ENCODE measurements at places on chromosomes 6 and 20. TPM values are rescaled to one million over a fixed set of nuclear protein-coding genes. Genes with fewer than 3 reads are reported as not detected.

The SCRT2 gene
- not detected for total RNA-seq

The SLC22A3 gene
- total RNA-seq: 2.0 TPM

The PDE7B gene
- total RNA-seq: 2.5 TPM

The TSBP1 gene
- not detected for total RNA-seq

The EBF4 gene
- total RNA-seq: 8.2 TPM

The DPPA5 gene
- not detected for total RNA-seq

The CCN5 gene
- total RNA-seq: 9.4 TPM

The RREB1 gene
- total RNA-seq: 101 TPM

The REV3L gene
- total RNA-seq: 21.4 TPM

The DEFB125 gene
- total RNA-seq: not detected

The OOEP gene
- total RNA-seq: not detected

The ZMYND8 gene
- total RNA-seq: 48.4 TPM

The DDX43 gene
- total RNA-seq: 0.46 TPM

The C4A gene
- total RNA-seq: 40.0 TPM

The ZNF165 gene
- total RNA-seq: 4.6 TPM

The HINT3 gene
- total RNA-seq: 25.7 TPM

The FUCA2 gene
- total RNA-seq: 68.4 TPM

The ITPA gene
- 46.3 TPM for total RNA-seq

The GPLD1 gene
- total RNA-seq: 0.49 TPM

The SLC4A11 gene
- total RNA-seq: 0.89 TPM

The FAM83D gene
- total RNA-seq: 11.2 TPM

The LPA gene
- not detected for total RNA-seq

The DYNLT2 gene
- total RNA-seq: 1.6 TPM

The CCR6 gene
- 0.31 TPM for total RNA-seq

The CDSN gene
- total RNA-seq: not detected

The HDGFL1 gene
- not detected for total RNA-seq

The MLN gene
- not detected for total RNA-seq

The HRH3 gene
- not detected for total RNA-seq

The TDRD6 gene
- total RNA-seq: 0.09 TPM

The TBXT gene
- total RNA-seq: not detected

The GSTA2 gene
- total RNA-seq: not detected

The OR2H1 gene
- not detected for total RNA-seq

The GFOD1 gene
- 9.2 TPM for total RNA-seq

The SRMS gene
- total RNA-seq: 4.6 TPM

The LINC00237 gene
- not detected for total RNA-seq

The SLC13A3 gene
- total RNA-seq: 0.39 TPM

The C6orf132 gene
- 49.7 TPM for total RNA-seq

The CST1 gene
- total RNA-seq: not detected

The PKHD1 gene
- total RNA-seq: 0.12 TPM

The VGLL2 gene
- total RNA-seq: not detected

The USP49 gene
- 2.1 TPM for total RNA-seq

The CFAP206 gene
- not detected for total RNA-seq

The RIPOR3 gene
- total RNA-seq: 3.2 TPM

The PCK1 gene
- total RNA-seq: 328 TPM

The SIM1 gene
- total RNA-seq: not detected

The STX11 gene
- 1.7 TPM for total RNA-seq

The IRAK1BP1 gene
- 2.0 TPM for total RNA-seq

The CFB gene
- total RNA-seq: 22.2 TPM

The RBBP8NL gene
- total RNA-seq: 4.8 TPM

Measured in left colon (tissue), 2 donors.